ENCODE measurements at places on chromosomes 11 and 22.

- DNase-seq, result no peak
Measured at GRCh38 chr11:110377434-110377833, 52.3 kb upstream of the FDX1 start.

DNA sequence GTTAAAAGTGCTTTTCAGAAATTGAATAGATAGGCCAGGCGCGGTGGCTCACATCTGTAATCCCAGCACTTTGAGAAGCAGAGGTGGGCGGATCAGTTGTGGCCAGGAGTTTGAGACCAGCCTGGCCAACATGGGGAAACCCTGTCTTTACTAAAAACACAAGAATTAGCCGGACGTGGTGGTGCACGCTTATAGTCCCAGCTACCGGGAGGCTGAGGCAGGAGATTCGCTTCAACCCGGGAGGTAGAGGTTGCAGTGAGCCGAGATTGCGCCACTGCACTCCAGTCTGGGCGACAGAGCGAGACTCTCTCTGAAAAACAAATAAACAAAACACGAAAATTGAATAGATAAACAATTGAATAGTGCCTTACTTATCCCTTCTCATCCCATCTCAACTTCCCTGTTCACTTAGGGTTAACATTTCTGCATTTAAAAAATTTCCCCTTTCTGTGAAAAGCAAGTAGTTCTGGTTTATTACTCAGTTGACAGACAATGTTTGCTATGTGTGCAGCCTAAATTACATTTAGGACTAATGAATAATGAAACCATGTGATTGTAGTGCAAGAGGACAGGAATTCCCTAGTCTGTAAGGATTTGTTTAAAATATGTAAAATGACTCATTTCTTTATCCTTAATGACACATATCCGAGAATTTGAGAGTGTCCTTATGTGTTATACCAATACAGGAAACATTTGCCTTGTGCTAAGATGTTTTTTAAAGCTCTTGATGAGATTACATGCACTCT lies 6.0 kb downstream of the RNF169 start:
- peak; percentile 82 for DNase-seq

GRCh38 chr11:33667819-33668467 lies 32.7 kb downstream of the C11orf91 start:
- no peak for DNase-seq

DNA sequence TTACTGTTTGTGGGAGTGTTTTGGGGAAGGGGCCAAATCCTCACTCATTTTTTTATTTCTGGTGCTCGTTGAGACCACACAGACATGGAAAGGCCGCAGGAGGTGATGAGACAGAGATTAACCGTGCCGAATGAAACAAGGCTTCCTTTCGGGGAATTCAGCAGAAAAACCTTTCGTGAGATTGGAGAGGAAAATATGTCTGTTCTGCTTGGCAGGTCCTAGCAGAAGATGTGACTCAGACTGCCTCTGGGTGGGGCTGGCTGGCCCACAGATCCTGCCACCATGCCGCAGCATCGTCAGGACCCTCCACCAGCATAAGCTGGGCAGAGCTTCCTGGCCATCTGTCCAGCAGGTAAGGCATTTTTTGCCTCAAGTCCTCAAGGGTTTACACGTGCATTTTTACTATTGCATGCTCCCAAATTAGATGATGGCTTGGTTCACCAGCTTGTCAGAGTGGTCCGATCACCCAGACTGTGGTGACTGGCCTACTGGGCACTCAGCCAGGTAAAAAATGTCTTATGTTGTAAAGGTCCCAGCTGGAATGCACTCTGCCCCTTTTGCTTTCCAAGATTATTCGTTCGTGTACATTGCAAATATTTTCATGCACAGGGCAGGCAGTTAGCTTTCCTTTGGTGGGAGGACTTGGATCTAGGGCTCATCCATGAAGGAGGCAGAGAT lies 1.5 kb downstream of the DDB2 start:
- peak; percentile 93 for DNase-seq

DNA sequence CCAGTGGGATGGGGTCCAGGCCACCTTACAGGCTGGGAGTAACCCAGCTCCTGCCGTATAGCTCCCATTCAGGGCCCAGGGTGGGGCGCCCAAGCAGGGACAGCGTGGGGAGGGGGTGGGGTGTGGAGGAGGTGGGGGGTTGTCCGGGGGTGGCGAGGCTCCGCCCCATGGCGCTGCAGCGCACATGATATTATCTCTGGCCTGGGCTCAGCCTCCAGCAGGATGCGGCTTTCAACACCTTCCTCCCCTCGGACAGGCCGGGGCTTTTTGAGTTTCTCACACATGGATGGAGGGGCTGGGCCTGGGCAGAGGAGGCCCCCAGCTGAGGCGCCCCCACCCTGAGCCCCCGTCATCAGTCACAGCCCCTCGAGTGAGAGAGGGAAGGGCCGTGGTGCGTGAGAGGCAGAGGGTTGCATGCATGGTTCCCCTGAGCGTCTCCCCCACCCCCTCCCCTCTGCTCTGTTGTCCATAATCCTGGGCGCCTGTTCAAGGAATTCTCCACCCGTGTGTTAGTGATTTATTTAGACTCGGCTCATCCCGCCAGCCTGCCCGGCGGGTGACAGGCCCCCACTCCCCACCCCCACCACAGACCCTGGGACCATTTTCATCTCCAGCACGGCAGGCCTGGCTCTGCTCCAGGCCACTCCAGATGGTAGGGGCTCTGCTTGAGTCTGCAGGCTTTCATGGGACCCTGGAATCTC lies 44.9 kb downstream of the WNT11 start:
- no peak for DNase-seq

- DNase-seq, result peak; percentile 2
Measured at GRCh38 chr11:45754261-45754709, 50.7 kb upstream of the SLC35C1 start.
